Activated CD4-positive, CD25-positive, alpha-beta regulatory T cell treated with anti-CD3 and anti-CD28 coated beads, Interleukin-2, amount 50 U/mL, for 72 hours (primary cell): ENCODE measurements at places on chromosomes 2 and 18.

- DNase-seq, result no peak
Observed at GRCh38 chr2:105933906-105934305, 189.2 kb downstream of the NCK2 start.

DNA sequence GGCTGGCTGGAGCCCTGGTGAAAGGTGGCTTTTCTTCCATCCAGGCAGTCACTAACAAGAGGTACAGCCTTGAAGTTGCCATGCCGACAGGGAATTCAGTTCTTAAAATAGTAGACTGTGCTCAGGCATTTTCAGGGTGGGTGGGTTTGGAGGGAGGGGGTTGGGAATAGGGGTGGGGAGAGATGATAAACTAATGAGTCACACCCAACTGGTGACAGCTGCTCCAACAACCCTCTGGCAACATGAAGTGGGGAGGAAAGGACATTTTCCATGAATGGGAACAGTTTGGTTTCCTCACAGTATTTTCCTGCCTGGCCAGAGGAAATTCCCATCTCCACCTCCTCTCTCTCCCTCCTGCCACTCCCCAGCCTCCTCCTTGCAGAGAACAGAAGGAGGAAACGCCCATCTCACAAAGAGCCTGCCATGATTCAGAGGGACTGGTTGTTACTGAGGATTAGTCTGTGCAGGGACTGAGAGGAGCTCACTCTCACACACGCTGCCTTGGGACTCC is 113.0 kb upstream of the SLC1A4 start:
- no peak for DNase-seq

DNA sequence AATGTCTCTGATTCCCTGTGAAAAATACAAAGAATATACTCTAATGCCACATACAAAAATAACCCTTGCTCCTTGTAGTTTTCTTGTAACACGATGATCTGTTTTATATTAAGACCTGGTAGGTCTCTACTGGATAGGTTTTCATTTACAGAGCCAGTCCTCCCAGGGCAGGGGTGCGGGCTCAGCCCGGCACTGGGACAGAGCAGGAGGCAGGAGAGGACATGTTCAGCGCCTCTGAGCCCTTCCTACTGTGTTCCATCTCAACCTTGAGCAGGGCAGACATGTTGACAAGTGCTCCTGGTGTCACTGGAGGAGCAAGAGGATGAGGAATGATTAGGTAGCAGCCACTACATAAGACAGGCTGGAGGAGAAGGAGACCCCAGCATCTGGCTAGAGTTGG is 335.5 kb downstream of the INSIG2 start:
- no peak for DNase-seq

GRCh38 chr2:68115965-68116364 is 41.7 kb upstream of the PNO1 start:
- no peak for DNase-seq

DNA sequence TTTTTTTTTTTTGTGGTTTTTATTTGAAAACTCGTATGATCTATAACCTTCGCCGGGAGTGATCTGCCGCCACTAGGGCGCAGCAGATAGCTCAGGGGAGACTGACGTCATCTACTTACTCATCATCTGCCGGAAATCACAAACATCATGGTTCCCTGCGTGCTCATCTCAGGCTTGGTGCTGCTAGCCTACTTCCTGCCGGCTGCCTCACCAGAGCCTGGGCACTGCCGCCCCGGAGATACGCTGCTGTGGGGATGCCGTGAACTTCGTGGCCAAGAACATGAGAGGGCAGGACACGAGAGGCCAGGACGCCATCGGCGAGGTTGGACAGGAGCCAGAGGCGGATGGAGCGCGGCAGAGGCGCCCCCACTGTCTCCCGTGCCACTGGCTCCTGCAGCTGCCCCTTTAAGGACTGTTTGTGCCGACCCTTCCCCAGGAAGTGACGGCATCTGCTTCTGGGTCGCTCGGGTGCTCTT is 68.8 kb downstream of the DOK6 start:
- DNase-seq, result peak; percentile 35

- no peak for DNase-seq
Observed at GRCh38 chr2:132736059-132736458, 66.1 kb upstream of the LYPD1 start.

GRCh38 chr2:84879584-84880394 is 1.1 kb downstream of the TRABD2A start:
- DNase-seq, result peak; percentile 40

- peak; percentile 22 for DNase-seq
Observed at GRCh38 chr2:230872151-230872967, 7.6 kb downstream of the ITM2C start.

DNA sequence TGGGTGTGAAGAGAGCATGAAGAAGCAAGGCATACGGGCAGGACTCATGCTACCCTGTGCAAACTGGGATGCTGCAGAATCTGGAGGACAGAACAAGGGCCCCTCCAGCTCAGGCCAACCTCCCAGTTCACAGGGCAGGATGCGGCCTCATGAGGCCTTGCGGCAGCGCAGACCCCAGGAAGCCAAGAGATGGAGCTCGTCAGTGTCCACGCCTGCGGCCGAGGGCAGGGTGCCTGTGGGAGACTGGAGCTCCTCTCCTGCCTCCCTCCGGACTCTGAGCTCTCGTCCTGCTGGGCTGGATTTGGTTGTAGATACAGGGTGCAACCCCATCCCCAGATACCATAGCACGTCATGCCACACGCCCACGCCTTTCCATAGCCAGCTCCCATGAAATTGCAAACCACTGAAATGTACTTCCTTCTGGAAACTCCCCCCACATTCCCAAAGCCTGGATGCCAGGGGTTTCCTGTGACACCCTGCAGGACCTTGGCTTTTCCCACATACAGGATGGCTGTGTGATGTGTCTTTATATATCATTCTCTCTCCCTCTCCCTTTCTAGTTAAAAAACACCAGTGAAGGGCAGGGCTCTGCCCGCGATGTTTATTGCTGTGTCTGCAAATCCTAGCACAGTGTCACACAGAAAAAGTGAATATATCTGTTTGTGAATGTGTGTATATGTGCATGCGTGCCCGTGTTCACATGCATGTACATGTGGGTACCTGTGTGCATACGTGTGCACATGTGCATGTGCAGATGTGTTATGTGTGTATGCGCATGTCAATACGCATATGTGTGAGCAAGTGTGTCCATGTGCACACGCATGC is 12.3 kb upstream of the SNTG2 start:
- no peak for DNase-seq
